Esophagus squamous epithelium (tissue), 5 donors: ENCODE measurements at places on chromosomes 11 and 22.

- H3K4me1 ChIP-seq = no peaks in the 10 kb centered on the region
- no peaks in the 10 kb centered on the region for H3K27me3 ChIP-seq
- no peak overlapping the region for H3K27ac ChIP-seq
- no peak for DNase-seq
- no peaks in the 10 kb centered on the region for H3K36me3 ChIP-seq
- no peak overlapping the region for H3K4me3 ChIP-seq
Measured at GRCh38 chr11:92955860-92956259, 13.6 kb upstream of the MTNR1B start.

DNA sequence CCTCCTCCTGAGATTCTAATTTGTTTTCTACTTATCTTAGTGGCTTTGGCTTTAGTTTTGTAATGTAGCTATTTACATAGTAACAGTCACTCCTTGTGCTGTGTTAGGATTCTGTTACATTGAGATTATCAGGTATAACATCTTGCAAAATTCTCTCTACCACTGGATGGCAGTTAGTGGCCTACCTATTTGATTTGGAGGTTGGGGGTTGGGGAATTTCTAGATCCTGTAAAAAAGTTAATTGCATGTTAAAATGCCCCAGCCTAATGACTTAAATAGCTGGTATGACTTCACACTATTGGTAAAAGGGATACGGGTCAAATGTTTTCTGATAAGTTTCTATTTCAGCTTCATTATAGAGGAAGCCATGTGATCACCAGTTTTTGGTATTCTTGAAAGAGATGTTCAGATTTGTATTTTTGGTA, 2.8 kb downstream of the GRK3 start:
- peaks cover 8% of the 10 kb centered on the region for H3K4me1 ChIP-seq
- no peak overlapping the region for H3K4me3 ChIP-seq
- DNase-seq = no peak
- peaks cover 22% of the 10 kb centered on the region for H3K27me3 ChIP-seq

DNA sequence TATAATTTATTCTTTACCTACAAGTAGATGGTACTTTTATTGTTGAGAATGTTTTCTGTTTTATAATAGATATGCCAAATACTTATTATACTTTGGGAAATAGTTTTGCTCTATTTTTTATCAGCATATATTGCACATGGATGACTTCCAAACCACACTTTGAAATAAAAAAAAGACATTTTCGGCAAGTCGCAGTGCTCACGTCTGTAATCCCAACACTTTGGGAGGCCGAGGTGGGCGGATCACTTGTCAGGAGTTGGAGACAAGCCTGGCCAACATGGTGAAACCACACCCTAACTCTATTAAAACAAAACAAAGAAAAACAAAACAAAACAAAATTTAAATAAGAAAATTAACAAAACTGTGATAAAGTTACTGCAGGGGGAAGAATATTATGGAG, 983.9 kb upstream of the CNTN5 start:
- H3K27me3 ChIP-seq = no peaks in the 10 kb centered on the region
- no peak overlapping the region for H3K4me3 ChIP-seq
- no peaks in the 10 kb centered on the region for H3K36me3 ChIP-seq
- H3K4me1 ChIP-seq = no peaks in the 10 kb centered on the region
- DNase-seq = no peak

- no peak for DNase-seq
- peaks cover 11% of the 10 kb centered on the region for H3K36me3 ChIP-seq
- no peak overlapping the region for H3K4me3 ChIP-seq
- H3K27ac ChIP-seq = no peak overlapping the region
- H3K4me1 ChIP-seq = no peaks in the 10 kb centered on the region
Measured at GRCh38 chr11:655036-655726, 18.1 kb downstream of the DRD4 start.

GRCh38 chr11:122852074-122852795, 13.9 kb downstream of the CRTAM start:
- no peaks in the 10 kb centered on the region for H3K4me1 ChIP-seq
- H3K27ac ChIP-seq = no peak overlapping the region
- no peak overlapping the region for H3K4me3 ChIP-seq
- no peak for DNase-seq
- H3K27me3 ChIP-seq = peaks cover 3% of the 10 kb centered on the region
- H3K36me3 ChIP-seq = no peaks in the 10 kb centered on the region

GRCh38 chr11:460331-461199, 10.5 kb downstream of the PTDSS2 start:
- no peaks in the 10 kb centered on the region for H3K27me3 ChIP-seq
- H3K4me3 ChIP-seq = no peak overlapping the region

GRCh38 chr22:36901411-36902142, 11.9 kb upstream of the CSF2RB start:
- H3K4me1 ChIP-seq = peaks cover 17% of the 10 kb centered on the region
- DNase-seq = no peak
- no peak overlapping the region for H3K4me3 ChIP-seq
- no peaks in the 10 kb centered on the region for H3K36me3 ChIP-seq
